ENCODE measurements at places on chromosomes 4 and X.

DNA sequence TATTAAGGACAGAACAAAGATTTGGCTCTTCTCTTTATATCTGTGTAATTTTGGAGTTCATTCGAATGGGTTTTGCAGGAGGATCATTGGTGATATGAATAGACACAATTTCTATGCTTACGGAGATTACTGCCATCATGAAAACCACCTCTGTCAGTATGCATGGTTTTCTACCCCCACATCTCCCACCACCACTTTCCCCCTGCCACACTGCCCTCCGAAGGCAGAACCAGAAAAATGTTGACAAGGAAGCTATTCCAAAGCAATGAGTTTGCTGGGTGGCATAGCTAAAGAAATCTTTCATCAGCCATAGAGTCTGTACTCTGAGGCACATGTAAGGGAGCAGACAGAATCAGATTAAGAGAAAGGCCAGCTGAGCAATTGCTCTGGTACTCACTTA lies 567.3 kb upstream of the ACTRT1 start:
- DNase-seq = no peak

- no peak for DNase-seq
These were observed 127.8 kb downstream of the PHKA2 start for GRCh38 chrX:18855919-18856644.

GRCh38 chr4:53671757-53672156 lies 80.5 kb upstream of the LNX1 start:
- DNase-seq = no peak

DNA sequence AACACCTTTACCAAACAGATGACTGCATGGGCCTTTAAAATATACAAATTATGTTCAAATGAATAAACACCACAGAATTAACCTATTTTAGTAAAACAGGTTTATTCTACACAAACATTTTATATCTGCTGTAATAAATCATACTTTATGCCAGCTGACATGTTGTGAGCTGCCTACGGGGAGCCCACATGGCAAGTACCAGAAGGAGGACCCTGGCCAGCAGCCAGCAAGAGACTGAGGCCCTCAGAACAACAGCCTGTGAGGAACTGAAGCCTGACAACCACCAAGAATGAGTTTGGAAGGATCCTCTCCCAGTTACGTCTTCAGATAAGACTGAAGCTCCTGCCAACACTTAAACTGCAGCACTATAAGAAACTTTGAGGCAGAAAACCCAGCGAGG lies 377.0 kb downstream of the PDGFC start:
- no peak for DNase-seq

DNA sequence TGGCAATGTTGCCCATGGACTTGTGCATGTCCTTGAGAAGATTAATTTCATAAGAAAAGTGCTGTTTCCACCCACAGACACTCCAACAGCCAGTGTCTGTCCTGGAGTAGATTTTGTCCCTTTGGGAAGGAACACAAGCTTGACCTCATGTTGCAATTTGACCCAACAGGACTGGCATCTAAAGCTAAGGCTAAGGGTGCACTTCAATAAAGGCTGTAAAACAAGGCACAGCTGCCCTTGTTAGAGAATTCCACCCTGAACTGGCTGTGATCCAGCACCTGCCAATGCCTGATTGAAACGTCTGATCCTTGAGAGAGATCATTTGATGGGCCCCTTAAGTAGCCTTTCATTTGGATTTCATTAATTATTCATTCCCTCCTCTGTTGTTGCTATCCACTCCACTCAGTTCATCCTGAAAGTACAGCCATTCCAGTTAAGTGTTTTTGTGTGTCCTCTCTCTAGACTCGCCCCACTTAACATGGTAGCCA lies 56.2 kb downstream of the CD99L2 start:
- DNase-seq = no peak
